Activated T-cell treated with anti-CD3 and anti-CD28 coated beads, Interleukin-2, amount 50 U/mL, for 72 hours (primary cell): ENCODE measurements at places on chromosomes 4 and X. TPM values are rescaled to one million over a fixed set of nuclear protein-coding genes. Genes with fewer than 3 reads are reported as not detected.

Gene MAPK10
- not detected for total RNA-seq

Gene OTUD6A
- total RNA-seq: not detected

Gene ODAPH
- total RNA-seq: not detected

Gene NMU
- total RNA-seq: 0.82 TPM

Gene PLK4
- total RNA-seq: 51.0 TPM

Gene ATP8A1
- total RNA-seq: 51.7 TPM

Gene TTC29
- total RNA-seq: not detected

Gene RHOXF2
- total RNA-seq: not detected
